ENCODE measurements at places on chromosomes 2 and 18. TPM values are rescaled to one million over a fixed set of nuclear protein-coding genes. Genes with fewer than 3 reads are reported as not detected.

CHST9 gene
- not detected for polyA plus RNA-seq

MARCHF4 gene
- polyA plus RNA-seq = 3.8 TPM

ZNG1B gene
- 29.1 TPM for polyA plus RNA-seq

FOXI3 gene
- not detected for polyA plus RNA-seq

CBLN2 gene
- 0.02 TPM for polyA plus RNA-seq

ST6GAL2 gene
- not detected for polyA plus RNA-seq
